ENCODE measurements at places on chromosomes 7 and 10. TPM values are rescaled to one million over a fixed set of nuclear protein-coding genes. Genes with fewer than 3 reads are reported as not detected.

DNA sequence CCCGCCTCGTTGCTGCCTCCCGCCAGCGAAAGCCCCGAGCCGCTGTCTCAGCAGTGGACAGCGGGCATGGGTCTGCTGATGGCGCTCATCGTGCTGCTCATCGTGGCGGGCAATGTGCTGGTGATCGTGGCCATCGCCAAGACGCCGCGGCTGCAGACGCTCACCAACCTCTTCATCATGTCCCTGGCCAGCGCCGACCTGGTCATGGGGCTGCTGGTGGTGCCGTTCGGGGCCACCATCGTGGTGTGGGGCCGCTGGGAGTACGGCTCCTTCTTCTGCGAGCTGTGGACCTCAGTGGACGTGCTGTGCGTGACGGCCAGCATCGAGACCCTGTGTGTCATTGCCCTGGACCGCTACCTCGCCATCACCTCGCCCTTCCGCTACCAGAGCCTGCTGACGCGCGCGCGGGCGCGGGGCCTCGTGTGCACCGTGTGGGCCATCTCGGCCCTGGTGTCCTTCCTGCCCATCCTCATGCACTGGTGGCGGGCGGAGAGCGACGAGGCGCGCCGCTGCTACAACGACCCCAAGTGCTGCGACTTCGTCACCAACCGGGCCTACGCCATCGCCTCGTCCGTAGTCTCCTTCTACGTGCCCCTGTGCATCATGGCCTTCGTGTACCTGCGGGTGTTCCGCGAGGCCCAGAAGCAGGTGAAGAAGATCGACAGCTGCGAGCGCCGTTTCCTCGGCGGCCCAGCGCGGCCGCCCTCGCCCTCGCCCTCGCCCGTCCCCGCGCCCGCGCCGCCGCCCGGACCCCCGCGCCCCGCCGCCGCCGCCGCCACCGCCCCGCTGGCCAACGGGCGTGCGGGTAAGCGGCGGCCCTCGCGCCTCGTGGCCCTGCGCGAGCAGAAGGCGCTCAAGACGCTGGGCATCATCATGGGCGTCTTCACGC, 825 bp downstream of the ADRB1 start:
- DNase-seq, result peak; percentile 76

GRCh38 chr7:14380881-14381280, 391.4 kb upstream of the ETV1 start:
- DNase-seq, result no peak

DNA sequence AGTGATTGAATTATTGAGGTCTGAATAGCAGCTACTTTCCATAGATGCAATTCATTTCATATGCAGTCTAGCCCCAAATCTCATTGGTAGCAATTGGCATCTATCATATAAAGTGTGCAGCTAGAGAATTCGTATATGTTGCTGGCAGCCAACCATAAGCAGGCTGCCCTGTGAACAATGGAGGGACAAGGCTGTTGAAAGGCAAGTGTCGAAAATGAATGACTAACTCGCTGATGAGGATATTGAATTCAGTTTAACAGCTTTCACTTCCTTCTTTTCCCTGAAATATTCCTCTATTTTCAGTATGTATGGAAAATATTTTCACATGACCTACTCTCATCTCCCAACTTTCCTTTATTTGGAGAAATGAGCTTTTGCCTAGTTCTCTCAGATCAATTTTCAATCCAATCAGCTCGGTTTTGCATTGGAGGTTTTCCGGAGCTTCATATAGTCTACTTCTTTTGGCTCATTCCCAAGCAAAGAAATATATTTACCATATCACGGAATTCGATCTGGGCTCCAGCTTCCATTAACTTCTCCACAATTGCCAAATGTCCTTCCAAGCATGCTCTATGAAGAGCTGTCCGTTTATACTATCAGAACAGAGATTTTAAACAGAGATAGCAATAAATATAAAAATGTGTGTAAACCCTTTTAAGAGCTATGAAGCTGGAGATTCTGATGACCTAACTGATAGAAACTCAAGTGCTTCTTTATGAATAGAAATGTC, 3.5 kb downstream of the ANKRD1 start:
- DNase-seq, result no peak

DNA sequence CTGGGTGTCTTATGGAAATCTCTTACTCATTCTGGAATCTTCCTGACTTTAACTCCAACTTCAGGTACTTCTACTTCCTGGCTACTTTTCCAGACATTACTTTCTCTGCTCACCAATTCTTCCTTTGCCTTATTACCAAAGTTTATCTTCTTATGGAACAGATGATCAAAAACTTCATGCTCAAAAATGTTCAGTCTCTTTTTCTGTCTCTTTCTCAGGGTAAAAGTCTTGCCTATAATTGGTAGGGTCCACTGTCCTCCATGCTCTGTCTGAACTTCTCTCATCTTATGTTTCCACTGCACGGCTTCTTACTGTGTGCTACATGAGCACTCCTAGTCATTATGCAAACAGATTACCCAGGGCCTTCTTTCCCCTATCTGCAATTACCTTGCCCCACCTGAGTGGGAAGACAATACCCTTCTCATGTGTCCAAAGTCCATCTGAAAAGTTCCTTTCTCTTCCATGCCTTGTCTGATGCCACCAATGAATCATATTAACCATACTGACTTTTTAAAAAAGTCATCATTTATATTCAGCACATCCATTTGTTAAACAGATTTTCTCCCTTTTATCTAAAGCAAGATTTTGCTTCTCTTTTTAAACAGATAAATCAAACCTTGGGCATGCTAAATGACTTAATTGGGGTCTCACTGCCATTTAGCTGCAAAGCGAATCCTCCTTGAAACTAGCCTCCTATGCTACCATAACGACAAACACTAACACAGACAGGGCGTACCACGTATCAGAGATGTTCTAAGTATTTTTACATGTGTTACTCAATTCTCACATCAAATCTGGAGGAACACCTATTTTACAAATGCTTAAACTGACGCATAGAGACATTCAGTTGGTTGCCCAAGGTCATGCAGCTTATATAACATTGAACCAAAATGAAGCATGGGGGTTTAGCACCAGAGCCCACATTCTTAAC, 48.8 kb downstream of the SEMA3C start:
- DNase-seq, result no peak

GRCh38 chr7:151314401-151314800, 27.2 kb upstream of the NUB1 start:
- DNase-seq, result no peak

MAGI2 gene
- total RNA-seq, result 6.2 TPM
